ENCODE measurements at places on chromosomes 5 and 9. TPM values are rescaled to one million over a fixed set of nuclear protein-coding genes. Genes with fewer than 3 reads are reported as not detected.

DNA sequence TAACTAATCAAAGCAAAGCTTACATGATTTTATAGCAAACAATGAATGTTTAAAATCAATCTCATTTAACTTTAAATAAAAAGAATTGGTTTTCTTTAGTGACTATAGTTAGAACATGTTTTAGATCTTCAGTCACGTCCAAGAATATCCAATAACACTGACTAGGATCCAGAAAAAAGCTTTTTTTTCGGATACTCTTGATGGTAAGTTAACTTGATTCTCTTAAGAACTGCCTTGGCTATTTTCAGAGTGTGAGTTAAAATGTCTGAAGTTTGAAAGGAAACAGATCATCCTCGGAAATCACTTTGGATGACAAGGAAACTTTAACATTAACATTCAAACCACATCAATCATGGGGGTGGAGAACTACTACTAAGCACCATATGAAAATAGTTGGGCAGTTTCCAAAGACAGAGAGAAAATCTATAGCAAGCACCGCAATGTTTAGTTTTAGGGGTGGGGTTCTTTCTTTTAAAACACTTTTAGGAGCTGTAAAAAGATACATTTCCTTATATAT is 83.7 kb upstream of the SLC27A6 start:
- no peaks in the 10 kb centered on the region for H3K4me1 ChIP-seq
- no peaks in the 10 kb centered on the region for H3K36me3 ChIP-seq
- no peak overlapping the region for H3K4me3 ChIP-seq
- H3K27me3 ChIP-seq = no peaks in the 10 kb centered on the region

SIL1 gene
- total RNA-seq = 69.9 TPM

MAPK9 gene
- total RNA-seq = 28.8 TPM

DNA sequence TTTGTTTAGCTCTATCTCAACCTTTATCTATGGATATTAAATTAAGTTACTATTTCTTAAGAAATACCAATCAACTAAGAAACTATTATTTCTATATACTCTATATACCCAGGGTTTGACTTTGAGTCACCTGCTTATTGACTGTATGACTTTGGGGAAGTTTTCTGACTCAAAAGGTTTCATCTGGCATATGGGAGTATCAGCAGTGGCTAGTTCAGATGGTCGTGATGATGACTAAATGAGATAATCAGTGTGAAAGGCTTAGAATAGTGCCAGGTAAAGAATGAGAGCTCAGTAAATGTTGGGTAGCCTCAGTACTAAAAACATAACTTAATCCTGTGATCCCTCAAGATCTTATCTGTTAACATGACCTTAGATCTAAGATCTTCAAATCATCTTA is 179.7 kb upstream of the ISL1 start:
- no peak overlapping the region for H3K27ac ChIP-seq
- H3K27me3 ChIP-seq = no peaks in the 10 kb centered on the region
- DNase-seq = no peak
- no peaks in the 10 kb centered on the region for H3K4me1 ChIP-seq
- H3K36me3 ChIP-seq = no peaks in the 10 kb centered on the region

- H3K36me3 ChIP-seq = no peaks in the 10 kb centered on the region
- no peaks in the 10 kb centered on the region for H3K4me1 ChIP-seq
- DNase-seq = no peak
- H3K4me3 ChIP-seq = no peak overlapping the region
Measured at GRCh38 chr5:36839489-36840476, 36.8 kb upstream of the NIPBL start.

TMED9 gene
- total RNA-seq = 136 TPM

SPINK13 gene
- not detected for total RNA-seq

DNA sequence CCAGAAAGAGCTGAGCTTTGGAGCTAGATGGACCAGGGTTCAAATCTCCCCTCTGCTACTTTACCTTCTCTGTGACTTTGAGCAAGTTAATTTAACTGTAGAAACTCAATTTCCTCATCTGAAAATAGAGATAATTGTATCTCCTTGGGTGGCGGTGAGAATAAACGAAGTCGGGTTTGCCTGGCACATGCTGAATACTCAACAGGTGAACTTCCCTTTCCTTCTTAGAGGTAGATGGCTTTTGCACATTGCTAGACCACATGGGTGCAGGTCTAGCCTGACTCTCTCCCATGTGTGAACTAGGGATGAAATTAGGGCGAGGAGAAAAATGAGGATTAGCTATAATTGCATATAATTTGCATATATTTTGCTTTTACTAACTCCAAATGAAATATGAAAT is 31.4 kb upstream of the GTF2H2C start:
- no peak overlapping the region for H3K27ac ChIP-seq
- no peak overlapping the region for H3K4me3 ChIP-seq
- H3K4me1 ChIP-seq = no peaks in the 10 kb centered on the region
- DNase-seq = no peak

DNA sequence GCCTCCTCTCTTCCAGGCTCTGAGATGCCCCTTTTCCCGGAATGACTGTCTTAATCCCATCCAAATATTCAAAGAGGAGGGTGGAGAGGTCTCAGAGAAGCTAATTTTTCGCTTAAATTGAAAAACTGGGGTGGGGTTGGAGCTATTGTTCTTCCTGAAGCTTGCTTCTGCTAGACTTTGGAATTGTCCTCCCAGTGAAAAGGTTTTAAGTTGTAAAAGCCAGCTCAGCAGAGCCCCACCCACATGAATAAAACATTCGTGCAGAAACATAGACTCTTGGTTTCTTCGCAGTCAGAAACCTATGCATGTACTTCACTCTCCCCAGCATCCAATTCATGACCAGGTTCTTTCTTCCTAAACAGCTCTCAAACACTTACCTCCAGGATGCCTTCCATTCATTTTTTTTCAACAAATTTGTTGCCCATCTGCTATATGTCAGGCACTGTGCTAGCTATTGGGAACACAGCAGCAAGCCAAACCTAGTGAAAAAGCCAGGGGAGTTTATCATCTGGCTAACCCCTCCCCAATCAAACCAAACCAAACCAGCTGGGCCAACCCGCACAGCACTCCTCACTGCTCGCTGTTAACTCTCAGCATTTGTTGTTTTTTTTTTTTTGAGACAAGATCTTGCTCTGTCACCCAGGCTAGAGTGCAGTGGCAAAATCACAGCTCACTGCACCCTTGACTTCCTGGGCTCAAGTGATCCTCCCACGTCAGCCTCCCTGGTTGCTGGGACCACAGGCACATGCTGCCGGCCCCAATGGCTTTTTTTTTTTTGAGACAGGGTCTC is 37.9 kb upstream of the OCLN start:
- DNase-seq = no peak
- no peaks in the 10 kb centered on the region for H3K27me3 ChIP-seq

DNA sequence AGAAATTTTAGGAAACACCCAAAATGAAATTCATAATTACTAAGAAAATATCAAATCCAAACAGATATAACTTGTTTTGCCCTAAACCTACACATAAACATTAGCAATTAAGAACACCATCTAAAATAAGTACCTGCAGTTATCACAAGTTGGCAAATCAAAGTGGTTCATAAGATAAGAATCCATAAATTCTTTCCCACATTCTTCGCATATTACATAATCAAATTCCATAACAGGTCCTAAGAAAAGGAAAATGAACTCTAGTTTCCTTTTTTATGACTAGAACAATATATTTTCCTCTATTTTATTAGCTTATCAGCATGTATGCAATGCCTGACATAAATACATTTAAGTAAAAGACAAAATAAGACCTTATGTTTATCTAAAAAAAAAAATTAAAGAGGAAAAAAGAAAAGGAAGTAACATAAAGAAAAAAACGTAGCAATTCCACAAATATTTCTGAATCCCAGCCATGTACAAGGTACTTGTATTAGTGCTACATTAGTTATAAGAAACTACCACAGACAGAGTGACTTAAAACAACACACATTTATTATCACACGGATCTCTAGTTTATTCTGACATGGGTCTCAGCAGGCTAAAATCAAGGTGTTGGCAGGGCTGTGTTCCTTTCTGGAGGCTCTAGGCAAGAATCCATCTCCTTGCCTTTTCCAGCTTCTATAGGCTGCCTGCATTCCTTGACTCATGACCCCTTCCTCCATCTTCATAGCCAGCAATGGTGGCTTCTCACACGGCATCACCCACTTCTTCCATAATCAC is 7.5 kb downstream of the XPA start:
- H3K36me3 ChIP-seq = peaks cover 9% of the 10 kb centered on the region
- no peak overlapping the region for H3K27ac ChIP-seq
- no peaks in the 10 kb centered on the region for H3K4me1 ChIP-seq
- H3K27me3 ChIP-seq = no peaks in the 10 kb centered on the region
- H3K4me3 ChIP-seq = no peak overlapping the region

DNA sequence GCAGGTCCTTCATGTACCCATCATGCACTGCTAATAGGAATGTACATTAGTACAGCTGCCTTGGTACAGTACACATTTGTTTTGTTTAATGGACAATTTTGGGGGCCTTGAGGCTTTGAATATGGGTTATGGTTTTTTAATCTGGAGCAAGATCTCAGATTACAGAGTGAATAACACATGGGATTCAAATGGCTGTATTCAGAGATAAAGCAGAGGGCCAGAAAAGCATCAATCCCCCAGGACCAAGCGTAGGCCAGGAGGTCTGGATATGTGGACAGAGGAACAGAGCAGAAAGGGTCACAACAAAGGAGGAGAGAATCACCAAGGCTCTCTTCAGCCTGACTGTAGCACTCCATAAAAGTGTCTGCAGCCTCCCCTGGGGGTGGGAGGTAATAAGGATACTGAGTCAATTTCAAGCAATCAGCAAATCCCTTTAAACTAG is 47.7 kb upstream of the STK32A start:
- no peak overlapping the region for H3K4me3 ChIP-seq
- DNase-seq = no peak
- no peak overlapping the region for H3K27ac ChIP-seq
- peaks cover 3% of the 10 kb centered on the region for H3K27me3 ChIP-seq
- H3K36me3 ChIP-seq = no peaks in the 10 kb centered on the region
- H3K4me1 ChIP-seq = no peaks in the 10 kb centered on the region

DNA sequence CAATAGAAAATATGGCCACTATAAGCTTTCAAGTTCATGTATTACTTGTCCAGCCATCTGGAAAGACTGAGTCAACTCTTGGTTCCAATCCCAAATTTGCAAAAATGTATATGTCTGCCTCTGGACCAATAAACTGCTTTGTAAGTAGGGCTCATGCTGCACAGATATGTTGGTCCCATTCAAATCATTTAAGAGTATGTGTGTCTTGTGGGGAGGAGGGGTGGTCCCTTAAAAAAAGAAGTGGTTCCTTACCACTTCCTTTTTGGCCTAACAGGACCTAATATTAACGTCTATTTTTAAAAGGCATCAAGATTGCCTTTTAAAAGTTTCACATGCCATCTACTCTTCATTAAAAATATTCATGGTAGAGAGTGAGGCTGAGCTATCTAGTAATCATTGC is 214.9 kb downstream of the KCTD16 start:
- no peak overlapping the region for H3K4me3 ChIP-seq
- no peaks in the 10 kb centered on the region for H3K4me1 ChIP-seq
- H3K27me3 ChIP-seq = no peaks in the 10 kb centered on the region
- no peak for DNase-seq
- H3K27ac ChIP-seq = no peak overlapping the region

GRCh38 chr9:68919661-68920060 is 94.3 kb downstream of the PRKACG start:
- H3K27me3 ChIP-seq = no peaks in the 10 kb centered on the region
- no peaks in the 10 kb centered on the region for H3K36me3 ChIP-seq
- H3K4me1 ChIP-seq = no peaks in the 10 kb centered on the region
- H3K27ac ChIP-seq = no peak overlapping the region
- no peak overlapping the region for H3K4me3 ChIP-seq

CETN3 gene
- 29.0 TPM for total RNA-seq

- no peaks in the 10 kb centered on the region for H3K4me1 ChIP-seq
- no peak for DNase-seq
- no peaks in the 10 kb centered on the region for H3K27me3 ChIP-seq
- no peak overlapping the region for H3K4me3 ChIP-seq
- H3K36me3 ChIP-seq = no peaks in the 10 kb centered on the region
- no peak overlapping the region for H3K27ac ChIP-seq
Measured at GRCh38 chr5:158499075-158499891, 600.4 kb downstream of the EBF1 start.

FBXW11 gene
- total RNA-seq = 61.4 TPM
